SK-N-MC (cell line): ENCODE measurements at places on chromosomes 1 and 21.

DNA sequence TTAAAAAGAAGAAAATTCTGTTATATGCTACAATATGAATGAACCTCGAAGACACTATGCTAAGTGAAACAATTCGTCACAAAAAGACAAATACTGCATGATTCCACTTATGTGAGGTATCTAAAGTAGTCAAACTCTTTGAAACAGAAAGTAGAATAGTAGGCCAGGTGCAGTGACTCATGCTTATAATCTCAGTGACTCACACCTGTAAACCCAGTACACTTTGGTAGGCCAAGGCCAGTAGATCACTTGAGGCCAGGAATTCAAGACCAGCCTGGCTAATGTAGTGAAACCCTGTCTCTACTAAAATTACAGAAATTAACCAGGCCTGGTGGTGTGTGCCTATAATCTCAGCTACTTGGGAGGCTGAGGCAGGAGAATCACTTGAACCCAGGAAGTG lies 25.7 kb downstream of the EPHA10 start:
- no peak for DNase-seq

DNA sequence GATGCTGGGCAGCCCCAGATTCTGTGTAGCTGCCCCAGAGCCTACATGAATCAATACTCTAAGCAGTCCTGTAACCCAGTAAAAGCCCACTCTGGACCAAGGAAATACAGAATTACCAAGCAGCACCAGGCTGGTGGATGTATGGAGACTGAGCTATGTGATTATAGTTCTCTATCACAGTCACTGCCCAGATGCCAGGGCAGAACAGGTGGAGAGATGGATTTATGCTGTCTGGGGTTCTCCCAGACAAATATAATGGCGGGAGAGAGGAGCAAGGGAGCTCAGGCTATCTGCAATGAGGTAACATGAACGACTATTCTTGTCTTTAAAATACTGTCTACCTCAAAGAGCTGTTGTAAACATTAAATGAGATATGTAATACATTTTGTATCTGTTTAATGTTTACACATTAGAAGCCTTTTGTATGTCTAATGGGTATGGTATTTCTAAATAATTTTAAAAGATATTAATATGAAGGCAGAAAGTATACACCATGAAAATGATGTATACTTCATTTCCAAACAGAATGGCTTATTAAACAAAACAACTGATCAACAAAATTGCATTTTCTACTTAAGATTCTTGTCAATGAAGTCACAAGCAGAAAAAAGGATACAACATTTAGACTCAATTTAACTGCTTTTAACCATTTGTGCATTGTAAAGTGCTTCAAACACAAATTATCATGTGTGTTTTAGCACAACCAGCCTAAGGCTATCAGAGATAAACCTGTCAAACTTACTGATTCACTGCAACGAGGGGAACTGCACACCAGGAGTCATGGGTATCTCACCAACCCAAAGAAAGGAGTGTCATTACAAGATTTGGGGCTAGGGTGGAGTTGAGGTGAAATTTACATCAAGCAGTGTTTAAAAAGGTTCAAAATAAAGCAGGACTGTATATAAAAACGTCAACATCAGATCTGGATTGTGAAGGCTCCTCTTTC lies 3.0 kb downstream of the SDE2 start:
- no peak for DNase-seq

DNA sequence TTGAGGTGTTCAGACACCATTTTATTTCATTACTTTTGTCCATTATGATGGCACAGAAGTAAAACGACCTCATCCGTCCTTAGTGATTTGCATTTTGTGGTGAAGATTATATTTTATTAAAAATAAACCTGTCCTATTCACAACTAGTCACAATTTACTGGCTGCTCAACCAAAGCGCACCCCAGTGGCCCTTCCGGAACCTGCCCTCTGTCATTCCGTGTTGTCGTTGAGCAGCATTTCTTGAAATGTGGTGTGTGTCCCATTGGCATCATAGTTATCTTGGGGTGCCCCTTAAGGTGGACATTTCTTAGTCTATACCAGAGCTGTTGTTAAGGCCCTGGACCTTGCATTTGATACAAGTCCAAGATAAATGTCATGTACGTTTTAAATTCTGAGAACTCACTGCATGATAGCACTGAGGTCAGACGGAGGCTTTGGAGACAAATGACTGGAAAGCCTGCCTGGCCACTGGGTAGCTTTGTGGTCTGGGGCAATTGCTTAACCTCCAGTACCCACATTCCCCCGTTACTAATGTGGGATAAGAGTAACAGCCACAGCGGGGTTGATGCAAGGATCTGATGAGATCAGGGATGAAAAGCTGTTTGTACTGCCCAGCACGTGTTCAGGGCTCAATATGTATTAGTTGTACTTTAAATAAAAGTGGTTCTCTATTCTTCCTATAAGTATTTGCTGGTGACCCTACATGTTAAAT lies 36.2 kb downstream of the BACH1 start:
- no peak for DNase-seq

DNA sequence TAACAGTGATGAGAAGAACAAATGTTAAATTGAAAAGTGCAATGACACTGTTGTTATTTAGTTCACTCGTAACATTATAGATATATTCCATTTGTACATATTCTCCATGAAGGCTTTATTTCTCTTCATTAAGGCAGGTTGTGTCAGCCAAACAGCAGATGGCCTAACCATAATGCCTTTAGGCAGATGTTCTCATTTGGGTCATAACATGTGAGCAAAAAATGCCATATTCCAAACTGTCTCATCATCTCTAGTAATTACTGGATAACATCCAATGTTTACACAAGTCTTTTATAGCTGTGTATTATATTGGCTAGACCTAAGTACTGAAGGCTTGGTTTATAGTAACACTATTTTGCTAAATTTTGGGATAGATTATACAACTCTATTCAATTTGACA lies 87.2 kb upstream of the CHODL start:
- DNase-seq: no peak

GRCh38 chr1:203323587-203323986 lies 18.3 kb downstream of the BTG2 start:
- no peak for DNase-seq
